H1 (cell line): ENCODE measurements at places on chromosomes 3 and 15. TPM values are rescaled to one million over a fixed set of nuclear protein-coding genes. Genes with fewer than 3 reads are reported as not detected.

DNA sequence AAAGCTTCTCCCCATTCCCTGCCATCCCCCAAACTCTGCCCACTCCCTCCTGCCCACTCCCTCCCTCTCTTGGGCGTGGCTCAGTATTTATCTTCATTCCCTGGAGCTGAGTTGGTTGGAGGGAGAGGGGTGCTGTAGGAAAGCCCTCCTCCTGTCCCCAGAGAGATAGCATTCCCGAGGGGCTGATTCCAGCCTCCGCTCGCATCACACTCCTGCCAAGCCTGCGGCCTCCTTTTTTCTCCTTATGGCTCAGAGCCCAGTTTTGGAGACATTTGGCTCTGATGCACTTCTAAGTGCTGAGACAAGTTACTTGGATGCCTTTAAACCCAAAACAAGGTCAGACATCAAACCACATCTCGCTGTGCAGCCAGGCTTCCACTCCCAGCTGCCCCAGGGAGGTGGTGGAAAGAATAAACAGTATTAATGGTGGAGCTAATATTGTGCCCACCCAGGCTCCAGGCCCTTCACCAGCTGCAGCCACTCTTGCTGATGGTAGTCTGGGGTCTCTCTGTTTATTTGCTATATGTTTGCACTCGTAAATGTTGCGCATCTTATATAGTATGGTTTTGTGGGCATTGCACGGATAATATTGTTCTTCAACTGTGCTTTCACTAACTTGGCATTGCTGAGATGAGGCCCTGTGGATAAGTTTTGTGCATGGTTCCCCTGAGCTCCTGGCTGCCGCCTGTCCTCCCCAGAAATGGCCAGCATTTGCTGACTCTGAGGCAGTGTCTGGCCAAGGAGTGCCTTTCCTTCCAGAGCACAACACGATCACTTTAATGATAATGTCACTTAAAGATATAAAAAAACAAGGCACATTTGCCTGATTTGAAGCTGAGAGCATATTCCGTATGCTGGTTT lies 157.2 kb downstream of the LRRC28 start:
- no peak overlapping the region for H3K4me3 ChIP-seq
- no peaks in the 10 kb centered on the region for H3K36me3 ChIP-seq
- DNase-seq: no peak
- no peaks in the 10 kb centered on the region for H3K27me3 ChIP-seq
- H3K4me1 ChIP-seq: no peaks in the 10 kb centered on the region

GRCh38 chr3:145721815-145722214 lies 439.2 kb downstream of the PLOD2 start:
- H3K4me3 ChIP-seq: no peak overlapping the region
- H3K4me1 ChIP-seq: no peaks in the 10 kb centered on the region
- H3K27ac ChIP-seq: no peak overlapping the region
- DNase-seq: no peak
- H3K36me3 ChIP-seq: no peaks in the 10 kb centered on the region

- H3K4me3 ChIP-seq: no peak overlapping the region
- DNase-seq: no peak
- 0 out of 2 replicates have a peak, but pooled peaks cover 2% of the 10 kb centered on the region for H3K36me3 ChIP-seq
- H3K27me3 ChIP-seq: no peaks in the 10 kb centered on the region
- H3K4me1 ChIP-seq: peaks cover 10% of the 10 kb centered on the region
Observed at GRCh38 chr3:129838086-129838485, 55.4 kb downstream of the TMCC1 start.

DNA sequence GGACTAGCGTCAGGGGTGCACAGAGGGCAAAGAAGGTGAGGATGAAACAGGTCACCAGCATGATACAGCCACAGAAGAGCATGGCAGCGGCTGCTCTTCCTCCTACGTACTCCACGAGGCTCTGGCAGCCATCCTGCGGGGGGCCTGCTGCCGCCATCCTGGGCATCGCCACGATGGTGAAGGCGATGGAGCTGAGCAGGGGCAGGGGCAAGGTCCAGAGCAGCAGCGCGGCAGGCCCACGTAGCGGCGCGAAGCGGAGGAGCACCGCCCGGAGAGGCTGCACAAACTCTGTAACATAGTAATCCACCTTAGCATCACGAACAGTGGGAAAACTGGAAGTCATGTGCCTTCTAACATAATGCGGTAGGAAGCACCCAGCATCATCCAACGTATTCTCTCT lies 491.6 kb downstream of the PYDC2 start:
- H3K27me3 ChIP-seq: no peaks in the 10 kb centered on the region
- no peak for DNase-seq

- H3K36me3 ChIP-seq: no peaks in the 10 kb centered on the region
- no peak overlapping the region for H3K4me3 ChIP-seq
- H3K27ac ChIP-seq: no peak overlapping the region
- H3K4me1 ChIP-seq: no peaks in the 10 kb centered on the region
- no peaks in the 10 kb centered on the region for H3K27me3 ChIP-seq
Observed at GRCh38 chr15:88181613-88182012, 74.9 kb downstream of the NTRK3 start.

GRCh38 chr3:179750720-179751328 lies 98.0 kb downstream of the USP13 start:
- DNase-seq: no peak
- no peaks in the 10 kb centered on the region for H3K27me3 ChIP-seq
- H3K4me3 ChIP-seq: no peak overlapping the region
- H3K4me1 ChIP-seq: no peaks in the 10 kb centered on the region
- no peak overlapping the region for H3K27ac ChIP-seq
- H3K36me3 ChIP-seq: peaks cover 3% of the 10 kb centered on the region; the same call in 1 of the 2 replicates

- H3K27ac ChIP-seq: no peak overlapping the region
- no peaks in the 10 kb centered on the region for H3K36me3 ChIP-seq
- H3K4me1 ChIP-seq: no peaks in the 10 kb centered on the region
- no peak overlapping the region for H3K4me3 ChIP-seq
Observed at GRCh38 chr3:195770081-195770840, 41.5 kb downstream of the MUC4 start.

- no peak overlapping the region for H3K27ac ChIP-seq
- no peaks in the 10 kb centered on the region for H3K4me1 ChIP-seq
- H3K36me3 ChIP-seq: peaks cover 3% of the 10 kb centered on the region; the same call in 1 of the 2 replicates
- H3K27me3 ChIP-seq: no peaks in the 10 kb centered on the region
Observed at GRCh38 chr3:123914829-123915228, 30.7 kb upstream of the MYLK start.

- no peak for DNase-seq
- H3K4me1 ChIP-seq: peaks cover 4% of the 10 kb centered on the region
- no peaks in the 10 kb centered on the region for H3K36me3 ChIP-seq
- no peak overlapping the region for H3K4me3 ChIP-seq
- no peak overlapping the region for H3K27ac ChIP-seq
Observed at GRCh38 chr3:141020143-141020830, 30.9 kb upstream of the SPSB4 start.

DNA sequence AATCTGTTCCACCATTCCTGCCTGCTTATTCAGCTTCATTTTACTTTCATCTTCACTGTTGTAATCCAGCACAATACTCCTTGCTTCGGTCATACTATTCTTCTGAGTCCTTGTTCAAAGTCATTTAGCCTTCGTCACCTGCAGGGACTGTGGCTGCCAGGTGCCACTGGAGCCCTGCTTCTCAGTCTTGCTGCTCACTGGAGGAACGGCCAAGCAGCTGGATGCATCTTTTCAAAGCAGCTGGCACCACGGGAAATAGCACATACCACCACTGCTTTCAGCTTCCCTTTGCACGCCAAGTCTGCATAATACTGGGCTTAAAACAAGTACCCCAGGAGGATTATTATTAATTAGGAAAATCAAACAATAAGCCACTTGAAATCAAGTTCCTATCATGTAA lies 287.6 kb downstream of the BCHE start:
- DNase-seq: no peak
- H3K27me3 ChIP-seq: no peaks in the 10 kb centered on the region
- no peaks in the 10 kb centered on the region for H3K36me3 ChIP-seq
- H3K4me3 ChIP-seq: no peak overlapping the region

DNA sequence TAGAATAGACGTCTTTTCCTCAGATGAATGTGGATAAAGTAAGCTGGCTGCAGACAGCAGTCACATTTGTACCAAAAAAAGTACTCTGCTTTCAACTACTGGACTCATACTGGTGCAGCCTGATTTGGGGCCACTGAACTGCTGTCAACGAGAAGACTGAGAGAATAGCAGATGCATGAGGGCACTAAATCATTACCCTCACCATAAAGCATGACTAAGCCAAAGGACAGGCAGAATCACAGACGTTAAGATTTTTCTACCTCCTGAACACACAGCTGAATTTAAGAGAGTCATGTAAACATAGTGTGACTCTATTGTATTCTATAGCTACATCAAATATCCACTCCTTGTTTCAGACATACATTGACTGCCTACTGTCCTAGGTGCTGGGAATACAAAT lies 67.8 kb upstream of the CDAN1 start:
- no peaks in the 10 kb centered on the region; the same call in 1 of the 2 replicates for H3K36me3 ChIP-seq
- no peak overlapping the region for H3K4me3 ChIP-seq
- no peak overlapping the region for H3K27ac ChIP-seq
- no peaks in the 10 kb centered on the region for H3K27me3 ChIP-seq

- no peaks in the 10 kb centered on the region for H3K27me3 ChIP-seq
- H3K27ac ChIP-seq: no peak overlapping the region
- no peaks in the 10 kb centered on the region for H3K36me3 ChIP-seq
- H3K4me3 ChIP-seq: no peak overlapping the region
Observed at GRCh38 chr3:57999417-58000115, 8.7 kb upstream of the FLNB start.

DNA sequence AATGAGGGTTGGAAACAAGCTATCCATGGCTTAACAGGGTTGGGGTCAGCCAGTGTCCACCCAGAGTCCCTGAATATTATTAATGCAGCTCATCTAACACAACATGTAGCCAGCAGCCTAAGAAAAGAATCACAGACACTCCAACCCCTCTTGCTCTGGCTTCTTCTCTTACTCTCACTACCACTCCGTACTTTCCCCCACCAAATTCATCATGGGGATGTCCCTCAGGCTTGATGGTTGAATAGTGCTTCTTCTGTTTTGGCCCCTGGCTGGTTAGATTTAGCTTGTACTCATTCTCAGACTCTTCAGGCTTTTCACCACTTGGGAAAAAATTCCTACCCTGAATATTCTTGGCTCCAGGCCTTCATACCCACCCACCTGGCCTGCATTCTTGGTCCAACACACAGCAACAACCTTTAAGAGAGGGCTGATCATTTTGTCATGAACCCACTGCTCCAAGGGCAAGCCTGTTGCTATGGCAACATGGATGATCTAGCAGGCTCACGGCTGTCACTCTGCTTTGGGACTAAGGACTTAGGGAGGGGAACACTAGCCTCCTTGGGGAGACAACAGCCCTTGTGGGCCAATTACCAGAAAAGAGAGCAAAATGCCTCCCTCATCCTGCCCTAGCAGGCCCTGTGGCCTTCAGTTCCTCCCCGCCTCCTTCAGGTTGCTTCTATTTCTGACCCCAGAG lies 9.4 kb upstream of the MED12L start:
- no peaks in the 10 kb centered on the region for H3K36me3 ChIP-seq
- H3K27me3 ChIP-seq: no peaks in the 10 kb centered on the region
- H3K4me3 ChIP-seq: no peak overlapping the region
- no peak for DNase-seq
- no peak overlapping the region for H3K27ac ChIP-seq

DNA sequence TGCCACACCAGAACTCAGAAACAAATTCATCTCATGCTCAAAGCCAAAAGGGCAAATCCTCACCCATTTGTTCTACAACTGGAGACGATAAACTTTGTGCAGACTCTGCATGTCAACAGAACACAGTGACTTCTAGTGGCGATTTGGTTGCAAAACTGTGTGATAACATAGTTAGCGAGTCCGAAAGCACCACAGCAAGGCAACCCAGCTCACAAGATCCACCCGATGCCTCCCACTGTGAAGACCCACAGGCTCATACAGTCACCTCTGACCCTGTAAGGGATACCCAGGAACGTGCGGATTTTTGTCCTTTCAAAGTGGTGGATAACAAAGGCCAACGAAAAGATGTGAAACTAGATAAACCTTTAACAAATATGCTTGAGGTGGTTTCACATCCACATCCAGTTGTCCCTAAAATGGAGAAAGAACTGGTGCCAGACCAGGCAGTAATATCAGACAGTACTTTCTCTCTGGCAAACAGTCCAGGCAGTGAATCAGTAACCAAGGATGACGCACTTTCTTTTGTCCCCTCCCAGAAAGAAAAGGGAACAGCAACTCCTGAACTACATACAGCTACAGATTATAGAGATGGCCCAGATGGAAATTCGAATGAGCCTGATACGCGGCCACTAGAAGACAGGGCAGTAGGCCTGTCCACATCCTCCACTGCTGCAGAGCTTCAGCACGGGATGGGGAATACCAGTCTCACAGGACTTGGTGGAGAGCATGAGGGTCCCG lies 199.7 kb downstream of the AKAP13 start:
- DNase-seq: no peak
- H3K27me3 ChIP-seq: no peaks in the 10 kb centered on the region
- H3K4me3 ChIP-seq: no peak overlapping the region

- H3K36me3 ChIP-seq: no peaks in the 10 kb centered on the region
- no peak overlapping the region for H3K4me3 ChIP-seq
- no peak overlapping the region for H3K27ac ChIP-seq
- H3K27me3 ChIP-seq: no peaks in the 10 kb centered on the region
- DNase-seq: no peak
Observed at GRCh38 chr3:135576751-135577150, 388.8 kb upstream of the PPP2R3A start.

- H3K27ac ChIP-seq: no peak overlapping the region
- no peak overlapping the region for H3K4me3 ChIP-seq
- no peak for DNase-seq
- no peaks in the 10 kb centered on the region for H3K27me3 ChIP-seq
- no peaks in the 10 kb centered on the region for H3K4me1 ChIP-seq
Observed at GRCh38 chr3:634511-634910, 437.9 kb downstream of the CHL1 start.

DNA sequence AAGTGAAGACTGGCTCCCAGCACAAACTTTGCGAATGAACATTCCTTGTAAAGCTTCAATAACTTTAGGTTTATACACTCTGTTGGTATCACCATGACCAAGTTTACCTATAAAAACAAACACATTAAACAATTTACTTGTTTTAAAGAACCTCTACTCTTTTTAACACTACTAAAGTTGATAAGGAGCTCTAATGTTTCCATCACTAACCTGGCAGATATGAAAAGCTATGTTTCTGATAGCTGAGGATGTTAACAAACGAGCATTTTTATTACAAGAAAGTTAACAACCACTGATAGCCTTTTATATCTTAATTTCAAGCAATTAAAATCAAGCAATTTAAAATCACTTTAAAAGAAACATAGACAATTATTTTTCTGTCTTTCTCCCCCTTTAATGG lies 80.8 kb downstream of the HERC1 start:
- DNase-seq: no peak
- no peaks in the 10 kb centered on the region for H3K27me3 ChIP-seq
- H3K27ac ChIP-seq: no peak overlapping the region
- H3K4me1 ChIP-seq: no peaks in the 10 kb centered on the region

GRCh38 chr15:37007301-37007700 lies 93.0 kb downstream of the MEIS2 start:
- no peaks in the 10 kb centered on the region for H3K4me1 ChIP-seq
- no peaks in the 10 kb centered on the region for H3K36me3 ChIP-seq
- no peak for DNase-seq
- no peak overlapping the region for H3K4me3 ChIP-seq
- no peak overlapping the region for H3K27ac ChIP-seq

GRCh38 chr3:11411956-11412355 lies 139.8 kb downstream of the ATG7 start:
- H3K36me3 ChIP-seq: no peaks in the 10 kb centered on the region
- no peak for DNase-seq
- no peaks in the 10 kb centered on the region for H3K4me1 ChIP-seq
- H3K27me3 ChIP-seq: no peaks in the 10 kb centered on the region

The SMAD6 gene
- total RNA-seq: 7.0 and 7.6 TPM in 2 replicates

The RPL39L gene
- 67.7 and 77.0 TPM in 2 replicates for total RNA-seq

The CD200 gene
- 50.2 and 51.9 TPM in 2 replicates for total RNA-seq

The TMEM207 gene
- total RNA-seq: not detected in 2 replicates
